Tibial nerve (tissue), 4 donors: ENCODE measurements at places on chromosomes 12 and 14.

GRCh38 chr12:132560364-132560613 lies 50.1 kb downstream of the LRCOL1 start:
- DNase-seq, result no peak

- DNase-seq, result no peak
Observed at GRCh38 chr12:10130042-10130441, at the start of gene CLEC7A. Gene CLEC7A (minus strand): TSS chr12:10130199. CDS start chr12:10130082, 117 bp downstream.

DNA sequence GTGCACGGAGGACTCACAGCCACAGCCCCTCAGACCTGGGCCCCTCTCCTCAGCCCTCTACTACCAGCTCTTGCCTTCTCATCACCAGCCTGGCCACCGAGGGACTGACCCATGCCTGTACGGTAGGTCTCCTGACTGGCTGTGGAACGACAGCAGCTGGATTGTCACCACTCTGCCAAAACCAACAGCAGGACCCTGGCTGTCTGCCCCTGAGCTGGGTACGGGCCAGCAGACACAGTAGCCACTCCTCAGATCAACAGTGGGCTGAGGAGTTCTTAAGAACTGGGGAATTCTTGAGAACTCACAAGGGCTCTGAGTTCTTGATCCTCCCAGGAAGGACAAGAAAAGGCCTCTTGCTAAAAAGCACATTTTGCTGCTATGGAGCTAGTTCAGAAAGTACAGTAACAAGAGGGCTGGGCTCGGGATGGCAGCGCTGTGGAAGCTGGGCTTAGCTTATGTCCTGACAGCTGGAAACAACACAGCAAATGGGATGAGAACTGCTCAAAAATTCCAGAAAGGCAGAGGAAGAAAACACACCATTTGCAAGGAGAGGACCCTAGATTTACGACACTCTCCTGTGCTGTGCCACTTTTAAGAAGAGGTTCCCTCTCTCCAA lies 176.4 kb downstream of the ANO2 start:
- DNase-seq, result no peak

GRCh38 chr12:6734506-6735387 lies 10.9 kb downstream of the COPS7A start:
- DNase-seq, result no peak

DNA sequence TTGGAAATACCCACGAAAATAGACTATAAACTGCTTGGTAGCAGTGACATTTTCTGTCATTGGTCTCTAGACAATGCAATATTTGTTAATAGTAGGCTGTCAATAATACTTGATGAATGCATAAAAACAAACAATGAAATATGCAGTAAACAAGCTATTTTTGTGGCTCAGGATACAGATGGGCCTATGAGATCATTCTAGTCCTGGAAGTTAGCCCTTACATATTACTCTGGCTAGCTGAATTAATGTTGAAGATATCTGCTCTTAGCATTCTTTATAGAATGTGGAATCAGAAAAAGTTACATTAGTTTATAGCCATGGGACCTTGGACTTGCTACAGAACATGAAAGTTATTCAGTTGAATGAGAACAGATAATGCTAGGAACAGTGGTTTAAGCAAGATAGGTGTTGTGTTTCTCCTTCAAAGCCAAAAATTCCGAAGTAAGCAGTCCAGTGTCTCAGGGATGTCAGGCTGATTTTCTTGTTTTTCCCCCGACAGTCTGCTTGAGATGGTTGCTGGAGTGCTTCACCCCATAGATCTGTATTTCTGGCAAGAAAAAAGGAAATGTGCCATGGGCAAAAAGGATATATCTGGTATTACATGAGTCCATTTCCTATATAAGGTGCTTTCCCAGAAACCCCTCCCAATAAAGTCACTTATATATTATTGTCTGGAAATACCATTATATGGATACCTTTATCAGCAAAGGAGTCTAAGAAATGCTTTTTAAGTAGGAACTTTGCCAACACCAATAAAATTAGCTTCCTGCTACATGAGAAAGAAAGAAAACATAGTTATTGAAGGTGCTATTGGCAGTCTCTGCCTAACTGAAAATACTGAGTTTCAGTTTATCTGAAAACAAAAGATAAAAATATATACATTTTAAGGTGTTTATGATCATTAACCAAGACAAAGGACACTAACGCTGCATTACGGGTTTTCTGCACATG lies 619.4 kb upstream of the ATP2B1 start:
- no peak for DNase-seq

GRCh38 chr12:7271893-7272514 lies 31.9 kb upstream of the ACSM4 start:
- DNase-seq, result no peak

GRCh38 chr12:109020796-109021380 lies at the start of gene SVOP:
Gene SVOP (minus strand): TSS chr12:109021068. CDS start chr12:109020868, 200 bp downstream.
- peak; percentile 33 for DNase-seq

DNA sequence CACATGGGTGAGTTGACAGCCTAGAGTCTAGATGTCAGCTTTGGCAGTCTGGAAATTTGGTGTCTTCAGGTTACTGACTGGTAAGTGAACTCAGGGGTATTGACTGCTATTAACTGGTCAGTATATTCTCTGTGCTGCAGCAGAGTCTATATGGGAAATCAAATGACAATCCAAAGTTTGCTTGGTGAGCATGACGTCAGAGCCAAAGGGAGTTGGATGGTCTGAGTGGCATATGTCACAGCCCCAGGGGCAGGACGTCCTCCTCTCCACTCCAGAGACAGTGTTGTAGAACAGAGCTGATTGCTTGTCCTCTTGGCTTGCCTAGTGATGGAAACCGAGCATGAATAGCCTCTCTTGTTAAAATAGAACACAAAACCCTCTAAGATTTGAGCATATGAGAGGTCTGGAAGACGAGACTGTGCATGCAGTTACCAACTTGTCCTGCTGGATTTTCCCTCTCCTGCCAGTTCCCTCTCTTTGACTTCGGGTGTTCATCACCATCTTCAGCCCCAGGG lies 3.3 kb upstream of the TBC1D30 start:
- no peak for DNase-seq

- DNase-seq, result no peak
Observed at GRCh38 chr14:78838959-78839358, 668.8 kb downstream of the NRXN3 start.

GRCh38 chr12:10301103-10301502 lies 6.6 kb upstream of the KLRD1 start:
- no peak for DNase-seq

DNA sequence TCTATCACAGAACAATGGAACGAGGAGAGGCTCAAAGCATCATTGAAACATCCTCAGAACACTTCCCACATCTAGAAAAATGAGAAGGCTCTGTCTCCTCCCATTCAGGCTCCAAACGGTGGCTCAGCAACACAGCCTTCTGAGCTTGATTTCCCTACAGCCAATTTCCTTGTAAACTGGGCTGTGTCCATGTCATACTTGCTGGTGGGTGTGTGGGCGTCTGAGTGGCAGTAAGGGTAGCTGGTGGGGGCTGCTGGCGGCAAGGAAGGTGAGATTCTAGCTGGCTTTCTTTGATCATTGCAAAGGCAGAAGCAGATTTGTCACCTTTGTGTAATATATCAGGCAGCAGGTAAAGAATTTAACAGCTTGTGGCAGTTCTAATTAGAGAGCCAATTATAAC lies 163.7 kb downstream of the CALM1 start:
- no peak for DNase-seq

GRCh38 chr14:44494137-44494536 lies 12.9 kb downstream of the FSCB start:
- DNase-seq, result no peak

DNA sequence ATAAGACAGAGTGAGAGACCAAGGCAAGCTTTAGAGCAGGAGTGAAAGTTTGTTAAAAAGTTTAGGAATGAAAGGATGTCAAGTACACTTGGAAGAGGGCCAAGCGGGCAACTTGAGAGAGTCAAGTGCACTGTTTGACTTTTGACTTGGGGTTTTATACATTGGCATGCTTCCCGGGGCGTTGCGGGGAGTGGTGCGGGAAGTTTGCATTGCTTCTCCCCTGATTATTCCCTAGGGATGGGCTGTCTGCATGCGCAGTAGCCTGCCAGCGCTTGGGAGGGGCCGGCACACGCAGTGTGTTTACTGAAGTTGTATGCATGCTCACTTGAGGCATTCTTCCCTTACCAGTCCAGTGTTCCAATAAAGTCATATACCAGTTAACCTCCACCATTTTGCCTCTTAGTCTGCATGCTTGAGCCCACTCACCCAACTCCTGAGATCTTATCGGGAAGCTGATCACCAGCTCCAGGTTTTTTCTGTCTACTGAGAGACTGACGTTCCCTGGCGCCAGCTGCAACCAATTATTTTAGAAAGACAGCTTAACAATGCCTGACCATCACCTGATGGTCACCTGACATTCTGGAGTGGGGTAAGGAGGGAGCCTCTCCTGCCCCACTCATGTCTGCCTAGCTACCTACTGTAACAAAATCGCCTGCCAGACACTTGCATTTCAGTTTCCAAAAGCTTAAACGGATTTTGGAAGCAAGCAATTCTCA lies 53.2 kb downstream of the DACT1 start:
- DNase-seq, result no peak
